ENCODE measurements at places on chromosomes 6 and 20.

GRCh38 chr6:16929809-16930208 is 168.5 kb upstream of the ATXN1 start:
- no peak for DNase-seq

GRCh38 chr6:136647363-136647852 is 97.2 kb upstream of the MAP7 start:
- DNase-seq = peak; percentile 60

DNA sequence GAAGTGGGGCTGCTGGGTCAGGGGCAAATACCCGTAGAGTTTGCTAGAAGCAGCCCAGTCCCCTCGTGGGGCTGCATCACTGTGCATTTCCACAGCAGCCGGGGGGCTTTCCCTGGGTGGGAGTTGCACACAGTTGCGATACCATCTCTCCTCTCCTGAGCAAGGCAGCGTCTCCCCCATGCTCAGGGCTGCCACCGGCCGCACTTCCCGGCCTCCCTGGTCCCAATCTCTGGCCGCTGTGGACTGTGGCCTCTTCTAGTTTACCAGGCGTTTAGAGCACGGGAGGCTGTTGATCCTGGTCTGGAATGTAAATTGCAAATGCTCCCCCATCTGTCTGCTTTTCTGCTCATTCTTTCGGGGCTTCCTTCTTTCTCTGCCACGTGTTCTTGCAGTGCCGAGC is 31.1 kb downstream of the OSBPL2 start:
- DNase-seq = no peak

DNA sequence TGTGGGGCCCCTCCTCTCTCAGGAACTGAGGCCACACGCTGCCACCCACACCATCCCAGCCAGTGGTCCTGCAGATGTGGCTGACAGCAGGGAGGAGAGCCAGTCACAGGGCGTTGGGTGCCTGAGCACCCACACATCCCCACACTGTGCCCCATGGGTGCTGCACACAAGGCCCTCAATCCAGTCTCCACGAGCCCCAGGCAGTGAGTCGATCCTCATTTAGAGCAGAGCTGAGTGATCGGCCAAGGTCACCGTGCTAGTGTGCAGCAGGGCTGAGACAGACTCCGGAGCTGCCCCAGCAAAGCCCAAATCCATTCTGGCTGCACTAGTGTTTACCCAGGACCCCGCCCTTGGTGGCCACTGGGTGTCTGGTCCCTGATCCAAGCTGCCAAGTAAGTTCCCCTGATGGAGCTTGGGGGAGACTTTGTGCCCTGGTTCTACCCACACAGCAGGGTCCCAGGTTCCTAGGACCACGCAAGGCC is 9.0 kb downstream of the C20orf203 start:
- DNase-seq = no peak

- no peak for DNase-seq
These were observed 75.9 kb downstream of the PREX1 start for GRCh38 chr20:48751871-48752270.

- DNase-seq = peak; percentile 81
These were observed 931 bp upstream of the UCKL1 start for GRCh38 chr20:63957004-63957689.

- DNase-seq = no peak
These were observed 5.7 kb downstream of the ELOVL4 start for GRCh38 chr6:79941489-79942151.

GRCh38 chr6:25769983-25770382 is 15.4 kb downstream of the SLC17A4 start:
- no peak for DNase-seq

DNA sequence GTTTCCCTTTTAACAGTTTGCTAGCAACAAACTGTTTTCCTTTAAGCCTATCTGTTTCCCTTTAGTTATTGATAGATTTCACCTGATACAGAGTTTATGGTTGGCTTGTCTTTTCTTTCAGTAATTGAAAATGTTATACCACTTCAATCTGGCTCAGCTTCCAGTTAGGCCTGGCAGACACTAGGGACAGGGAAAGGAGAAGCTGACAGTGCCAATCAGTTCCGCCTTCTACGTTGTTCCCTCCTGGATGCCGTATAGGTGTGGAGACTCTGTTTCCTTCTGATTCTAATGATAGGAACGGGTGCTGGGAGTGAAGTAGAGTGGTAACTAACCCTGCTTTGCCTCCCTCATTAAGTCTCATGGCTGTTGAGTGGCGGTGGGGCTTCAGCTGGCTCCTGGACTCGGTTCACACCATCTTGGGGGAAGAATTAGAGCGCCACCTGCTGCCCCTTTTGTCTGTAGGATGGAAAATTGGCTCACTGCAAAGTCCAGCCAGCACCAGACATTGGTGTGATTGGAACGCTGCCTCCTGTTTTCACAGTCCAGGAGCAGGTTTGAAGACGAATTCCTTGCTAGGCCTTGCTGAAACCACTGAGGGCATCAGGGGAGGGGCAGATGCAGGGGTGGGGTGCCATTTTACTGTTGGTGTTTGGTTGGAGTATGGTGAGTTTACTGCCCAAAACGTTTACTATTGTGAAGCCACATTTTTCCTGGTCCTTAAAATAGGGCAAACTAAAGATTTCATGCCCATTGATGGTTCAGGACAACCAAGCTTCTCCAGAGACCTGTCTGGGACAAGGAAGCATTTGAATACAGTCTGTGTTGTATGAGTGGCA is 1729.5 kb downstream of the GRIK2 start:
- peak; percentile 25 for DNase-seq

DNA sequence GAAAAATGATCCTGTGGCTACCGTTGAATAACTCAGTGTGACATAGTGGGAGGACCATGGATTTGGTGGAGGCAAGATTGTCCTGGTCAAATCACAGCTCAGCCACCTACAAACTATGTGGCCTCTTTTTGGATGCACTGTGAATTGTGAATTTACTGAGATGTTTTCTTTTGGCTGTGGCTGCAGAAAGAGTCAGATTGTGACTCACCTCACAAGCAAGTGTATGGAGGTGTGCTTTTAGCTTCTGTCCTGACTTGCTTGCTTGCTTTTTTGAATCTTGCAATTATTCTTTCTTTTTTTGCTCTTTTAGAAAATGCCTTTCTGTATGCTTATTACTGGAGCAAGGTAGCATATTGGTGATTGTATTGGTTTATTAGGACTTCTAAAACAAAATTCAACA is 122.9 kb upstream of the FOXO3 start:
- no peak for DNase-seq

- DNase-seq = no peak
These were observed 675.1 kb upstream of the MMS22L start for GRCh38 chr6:97958134-97958533.

DNA sequence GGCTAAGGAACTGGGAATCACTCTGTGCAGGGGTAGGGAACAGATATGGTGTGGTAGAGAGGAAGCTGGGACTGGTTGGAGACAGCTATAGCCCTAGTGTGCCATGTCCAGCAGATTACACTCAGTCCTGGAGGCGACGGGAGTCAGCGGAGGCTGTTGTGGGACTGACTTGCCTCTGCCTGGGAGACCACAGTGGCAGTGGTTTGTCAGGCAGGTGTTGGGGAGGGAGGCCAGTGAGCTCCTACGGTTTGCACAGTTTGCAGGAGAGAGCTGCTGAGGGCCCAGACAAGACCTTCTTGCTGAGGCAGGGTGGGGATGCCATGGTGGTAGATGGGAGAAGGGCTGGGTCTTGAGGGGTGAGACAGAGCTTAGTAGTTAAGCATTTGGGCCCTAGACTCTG is 4.9 kb downstream of the PLCG1 start:
- no peak for DNase-seq

GRCh38 chr20:51428401-51429143 is 113.9 kb downstream of the NFATC2 start:
- no peak for DNase-seq

GRCh38 chr6:148221196-148221979 is 121.2 kb upstream of the SASH1 start:
- DNase-seq = no peak

DNA sequence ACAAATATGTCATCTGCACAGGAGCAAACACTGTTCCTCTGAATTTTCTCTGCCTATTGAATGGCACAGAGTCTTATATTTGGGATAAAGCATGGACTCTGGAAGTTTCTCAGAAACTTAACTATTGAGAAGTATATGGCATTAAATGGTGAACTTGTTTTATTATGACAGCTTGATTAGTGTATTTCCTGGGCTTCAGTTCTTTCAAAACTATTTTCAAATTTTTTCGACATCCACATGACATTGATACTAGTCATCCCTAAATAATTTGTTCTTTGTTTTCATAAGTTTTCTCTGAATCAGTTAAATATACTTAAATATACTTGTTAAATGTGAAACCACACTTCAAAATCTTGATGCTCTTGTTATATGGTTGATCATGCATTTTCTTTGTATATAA is 144.0 kb upstream of the TSHZ2 start:
- no peak for DNase-seq

DNA sequence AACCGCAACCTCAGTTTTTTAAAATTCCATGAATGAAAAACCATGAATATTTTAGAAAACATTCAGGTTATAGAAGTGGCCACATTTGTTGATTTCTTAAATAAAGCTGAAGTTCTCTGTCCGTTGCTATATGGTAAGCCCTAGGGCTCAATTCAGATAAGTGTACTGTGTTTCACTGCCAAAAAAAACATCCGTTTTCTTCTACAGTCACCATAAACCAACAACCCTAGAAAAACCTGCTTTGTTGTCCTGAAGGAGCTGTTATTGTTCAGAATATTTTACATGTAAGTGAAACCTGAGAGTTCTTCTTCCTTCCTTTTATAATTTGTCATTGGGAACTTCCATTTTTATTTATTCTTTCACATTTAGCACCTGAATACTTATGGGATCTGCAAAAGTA is 274.1 kb downstream of the TFAP2A start:
- no peak for DNase-seq

DNA sequence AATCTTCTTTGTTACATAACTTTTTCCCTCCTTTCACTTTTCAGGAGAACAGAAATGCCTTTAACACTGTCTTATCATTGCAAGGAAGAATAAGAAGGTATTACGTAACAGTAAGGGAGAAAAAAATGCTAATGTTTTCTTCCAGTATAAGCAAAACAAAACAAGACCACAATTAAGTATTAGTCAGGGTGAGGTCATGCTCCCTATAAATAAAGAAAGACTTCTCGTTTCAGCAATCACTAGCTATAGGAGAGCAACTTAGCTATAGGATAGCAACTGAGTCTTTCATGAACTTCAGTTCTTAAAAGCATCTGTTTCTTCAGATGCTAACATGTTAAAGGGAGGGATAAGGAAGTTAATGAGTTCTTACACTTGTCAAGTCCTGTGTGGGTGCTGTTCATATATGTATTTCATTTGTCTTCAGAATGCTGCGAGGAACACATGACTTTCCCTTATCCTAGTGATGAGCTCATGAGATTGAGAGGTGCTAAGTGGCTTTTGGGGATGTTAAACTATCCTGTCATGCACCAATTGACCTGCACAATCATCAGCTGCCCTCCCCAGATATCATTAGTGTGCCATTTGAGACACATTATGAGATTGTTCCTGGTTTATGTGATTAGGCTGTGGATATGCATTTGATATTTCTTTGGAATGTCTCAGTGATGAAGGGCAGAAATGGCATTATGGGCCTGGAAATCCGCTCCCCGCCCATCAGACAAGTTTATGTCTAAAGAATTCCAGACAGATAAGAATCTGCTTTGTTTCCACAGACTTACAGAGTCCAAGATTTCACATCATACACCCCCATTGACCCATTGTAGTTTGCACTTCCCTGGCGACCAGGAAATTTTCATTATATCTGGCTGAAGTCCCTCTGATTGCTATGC is 37.5 kb downstream of the LAMA4 start:
- DNase-seq = no peak

DNA sequence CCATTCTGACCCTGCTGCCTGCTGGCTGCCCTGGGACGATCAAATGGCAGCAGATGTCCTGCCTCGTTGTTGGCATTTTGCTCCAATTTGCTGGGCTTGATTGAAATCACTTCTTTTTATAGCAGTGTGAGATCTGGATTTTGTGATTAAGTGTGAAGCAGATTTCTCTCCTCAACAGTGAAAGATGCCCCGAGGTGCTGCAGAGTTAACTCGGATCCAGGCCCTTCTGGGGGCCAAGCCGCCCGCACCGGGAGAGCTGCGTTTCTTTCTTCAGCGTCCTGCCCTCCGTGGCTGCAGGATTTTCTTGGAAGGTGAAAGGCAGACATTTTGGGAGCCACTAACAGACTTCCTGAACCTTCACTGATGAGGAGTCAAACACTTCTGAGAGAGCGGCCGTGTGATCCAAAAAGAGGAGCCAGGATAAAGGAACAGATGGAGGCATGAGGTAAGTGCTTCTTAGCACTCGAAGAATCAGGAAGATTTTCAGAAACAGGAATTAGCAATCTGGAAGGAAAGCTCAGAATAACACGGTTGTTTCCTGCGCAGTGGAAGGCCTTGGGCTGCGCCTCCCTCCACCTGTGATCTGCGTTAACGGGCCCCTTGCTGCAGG is 139.5 kb upstream of the AFDN start:
- no peak for DNase-seq

GRCh38 chr6:30857549-30857948 is 26.8 kb upstream of the DDR1 start:
- DNase-seq = no peak

GRCh38 chr6:33672808-33673207 is 38.7 kb downstream of the UQCC2 start:
- no peak for DNase-seq

GRCh38 chr6:107667790-107668189 is 156.3 kb downstream of the SCML4 start:
- DNase-seq = no peak

GRCh38 chr20:63452341-63452740 is 20.1 kb downstream of the KCNQ2 start:
- DNase-seq = no peak

DNA sequence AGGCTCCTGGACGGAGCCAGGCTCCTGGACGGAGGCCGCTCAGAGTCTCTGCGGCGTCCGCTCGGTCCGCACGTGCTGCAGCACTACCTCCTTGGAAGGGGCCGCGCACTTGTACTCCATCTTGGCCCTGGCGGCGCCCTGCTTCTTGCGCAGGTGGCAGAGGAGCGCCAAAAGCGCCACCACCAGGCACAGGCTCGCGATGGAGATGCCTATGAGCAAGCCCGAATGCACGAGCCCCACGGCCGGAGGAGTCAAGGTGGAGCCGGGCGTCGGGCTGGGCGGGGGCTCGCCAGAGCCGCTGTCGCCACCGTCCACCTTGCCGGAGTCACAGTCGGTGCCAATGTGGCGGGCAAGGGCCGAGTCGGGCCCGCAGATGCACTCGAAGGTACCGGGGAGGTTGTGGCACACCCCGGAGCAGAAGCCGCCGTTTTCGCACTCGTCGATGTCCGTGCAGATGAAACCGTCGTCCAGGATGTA is 1.7 kb downstream of the THBD start:
- DNase-seq = no peak

GRCh38 chr20:57871237-57871632 is 161.4 kb upstream of the PMEPA1 start:
- DNase-seq = no peak

GRCh38 chr6:46815130-46815529 is 21.9 kb downstream of the MEP1A start:
- no peak for DNase-seq

GRCh38 chr6:130322673-130323268 is 43.0 kb upstream of the TMEM200A start:
- peak; percentile 68 for DNase-seq

- DNase-seq = no peak
These were observed 601.5 kb downstream of the UTRN start for GRCh38 chr6:144886682-144887081.

- no peak for DNase-seq
These were observed 38.9 kb upstream of the TNFAIP3 start for GRCh38 chr6:137827977-137828810.

GRCh38 chr6:14625173-14625895 is 507.8 kb downstream of the CD83 start:
- no peak for DNase-seq

- no peak for DNase-seq
These were observed 73.7 kb downstream of the FARS2 start for GRCh38 chr6:5335020-5335419.
